ENCODE measurements at places on chromosomes 16 and 17. TPM values are rescaled to one million over a fixed set of nuclear protein-coding genes. Genes with fewer than 3 reads are reported as not detected.

The SSTR5 gene
- not detected for total RNA-seq

The RASL10B gene
- total RNA-seq = 2.4 TPM

The ARL5C gene
- not detected for total RNA-seq

The OTOP2 gene
- total RNA-seq = not detected

DNA sequence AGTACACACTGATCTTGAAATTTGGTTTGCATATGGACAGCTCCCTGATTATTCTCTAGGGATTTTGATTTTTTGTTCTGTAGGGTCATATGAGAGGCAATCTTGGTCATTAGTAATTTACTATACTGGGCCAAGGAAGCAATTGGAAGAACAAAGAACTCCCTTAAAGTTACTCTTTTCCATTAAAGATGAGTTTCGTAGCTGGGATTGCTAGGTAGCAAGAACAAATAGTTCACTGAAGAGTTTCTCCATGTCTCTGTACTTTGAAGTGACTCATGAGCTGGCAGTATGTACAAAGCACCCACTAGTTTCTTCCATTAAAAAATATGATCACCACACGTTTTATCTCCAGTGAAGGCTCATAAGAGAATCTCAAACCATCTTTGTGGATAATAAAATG is 6.2 kb upstream of the BCAS3 start:
- no peak for DNase-seq
- H3K27me3 ChIP-seq = no peaks in the 10 kb centered on the region
- H3K36me3 ChIP-seq = no peaks in the 10 kb centered on the region
- H3K27ac ChIP-seq = no peak overlapping the region

- no peak overlapping the region for H3K27ac ChIP-seq
- no peaks in the 10 kb centered on the region for H3K36me3 ChIP-seq
- peaks cover 31% of the 10 kb centered on the region for H3K27me3 ChIP-seq
- no peak overlapping the region for H3K4me3 ChIP-seq
These were observed 4.2 kb upstream of the FBXL16 start for GRCh38 chr16:709566-710499.

The TBC1D26 gene
- not detected for total RNA-seq

GRCh38 chr17:9331279-9332131 is 244.1 kb downstream of the STX8 start:
- no peak overlapping the region for H3K27ac ChIP-seq
- no peaks in the 10 kb centered on the region for H3K36me3 ChIP-seq
- no peaks in the 10 kb centered on the region for H3K27me3 ChIP-seq
- no peak overlapping the region for H3K4me3 ChIP-seq
- H3K4me1 ChIP-seq = no peaks in the 10 kb centered on the region

The TMEM235 gene
- total RNA-seq = not detected

GRCh38 chr16:31128711-31129567 is 6.6 kb downstream of the PRSS8 start:
- peak overlapping the region; percentile 60 for H3K27ac ChIP-seq
- DNase-seq = no peak
- H3K4me3 ChIP-seq = no peak overlapping the region
- H3K27me3 ChIP-seq = no peaks in the 10 kb centered on the region

The YBX2 gene
- not detected for total RNA-seq

The NDUFAB1 gene
- total RNA-seq = 56.9 TPM

GRCh38 chr16:84677017-84677803 is 22.6 kb upstream of the USP10 start:
- H3K36me3 ChIP-seq = no peaks in the 10 kb centered on the region
- no peaks in the 10 kb centered on the region for H3K27me3 ChIP-seq

The ABI3 gene
- total RNA-seq = 18.5 TPM

All from uterus (tissue), 4 donors.